ENCODE measurements at places on chromosomes 5 and 9. TPM values are rescaled to one million over a fixed set of nuclear protein-coding genes. Genes with fewer than 3 reads are reported as not detected.

GRCh38 chr9:75685062-75685461 lies 205.4 kb upstream of the PCSK5 start:
- no peak for DNase-seq

- no peak for DNase-seq
Measured at GRCh38 chr9:20872340-20872977, 159.0 kb downstream of the HACD4 start.

DNA sequence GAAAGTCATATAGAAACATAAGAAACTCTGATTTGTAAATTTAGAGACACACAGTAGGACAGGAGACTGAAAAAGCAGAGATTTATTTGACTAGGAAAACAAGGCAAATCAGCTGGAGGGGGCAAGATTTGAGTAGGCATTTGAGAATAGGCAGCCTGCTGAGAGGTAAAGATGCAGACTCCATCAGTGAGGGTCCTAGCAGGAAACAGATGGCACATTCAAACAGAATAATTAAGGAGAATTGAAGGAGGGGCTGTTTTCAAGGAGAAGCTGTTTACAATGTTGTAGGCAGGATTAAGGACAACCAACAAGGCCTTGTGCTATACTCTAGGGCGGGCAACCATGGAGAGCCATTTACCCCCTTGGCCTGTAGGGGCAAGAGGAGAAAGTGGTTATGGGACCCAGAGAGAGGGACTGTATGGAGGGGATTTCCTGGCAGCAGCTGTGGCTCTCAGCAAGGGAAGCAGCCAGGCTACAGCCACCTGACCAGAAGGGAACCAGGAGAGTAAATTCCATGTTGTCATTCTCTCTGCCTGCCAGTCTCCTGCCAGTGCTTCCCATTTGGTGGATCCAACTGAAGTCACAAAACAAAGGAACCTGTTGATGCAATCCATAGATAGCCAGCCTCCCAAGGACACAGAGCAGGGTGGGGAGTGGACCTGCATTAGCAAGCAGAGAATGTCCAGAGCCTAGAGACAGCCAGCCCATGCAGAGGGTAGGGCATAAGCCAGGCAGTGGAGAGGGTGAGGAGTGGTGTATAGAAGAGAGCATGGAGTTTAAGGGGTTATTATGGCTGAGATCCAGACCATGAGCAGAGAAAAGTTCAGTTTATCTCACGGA lies 38.2 kb downstream of the PAPPA start:
- no peak for DNase-seq

GRCh38 chr5:133428072-133428660 lies 184.2 kb downstream of the FSTL4 start:
- no peak for DNase-seq

DNA sequence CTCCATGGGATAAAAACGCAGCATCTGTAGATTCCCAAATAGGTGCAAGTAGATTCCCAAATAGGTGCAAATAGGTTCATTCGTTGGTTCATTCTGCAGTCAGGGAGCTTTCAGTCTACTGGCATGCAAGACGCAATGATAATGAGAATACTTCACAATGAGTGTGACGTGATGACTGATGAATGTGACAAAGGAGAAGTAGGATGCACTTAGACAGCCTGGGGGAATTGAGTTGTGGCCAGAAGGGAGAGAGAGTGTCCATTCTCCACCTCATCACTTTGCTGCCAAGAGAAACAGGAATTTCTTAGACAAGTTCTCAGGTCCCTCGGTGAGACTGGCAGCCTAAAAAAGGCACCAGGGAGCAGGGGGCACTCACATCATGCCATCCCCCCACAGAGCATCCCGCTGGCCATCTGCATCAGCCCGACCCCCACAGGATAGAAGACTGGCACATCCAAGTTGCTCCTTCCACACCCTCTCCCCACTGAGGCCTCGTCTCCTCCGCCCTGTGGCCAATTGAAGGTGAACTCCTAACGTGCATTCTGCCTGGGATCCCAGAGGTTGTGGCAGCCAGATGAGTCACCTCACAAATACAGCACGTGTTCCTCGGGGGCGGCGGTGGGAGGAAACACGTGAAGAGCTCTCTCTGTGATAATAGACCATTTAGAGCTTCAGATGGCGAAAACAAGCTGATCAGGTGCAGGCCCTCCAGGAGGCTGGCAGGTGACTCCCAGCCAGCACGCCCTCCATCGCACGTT lies 19.9 kb upstream of the KCNIP1 start:
- DNase-seq = no peak

DNA sequence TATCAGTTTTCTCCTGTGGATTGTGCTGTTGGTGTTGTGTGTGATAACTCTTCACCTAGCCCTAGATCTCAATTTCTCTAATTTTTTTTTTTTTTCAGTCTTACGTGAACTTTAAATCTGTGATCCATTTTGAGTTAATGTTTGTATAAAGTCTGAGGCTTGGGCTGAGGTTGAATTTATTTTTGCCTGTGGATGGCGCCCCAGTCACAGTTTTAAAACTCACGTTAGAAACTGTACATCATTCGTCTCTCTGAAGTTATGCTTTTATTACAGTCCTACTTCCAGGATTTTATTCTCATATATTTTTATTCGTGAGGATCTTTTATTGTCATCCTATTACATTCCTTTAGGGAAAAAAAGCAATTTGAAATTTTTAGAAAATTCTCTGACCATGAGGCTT lies 103.1 kb downstream of the EHMT1 start:
- DNase-seq = no peak

The CDH18 gene
- total RNA-seq = not detected

- DNase-seq = no peak
Measured at GRCh38 chr9:21053851-21054250, 22.4 kb upstream of the HACD4 start.

- DNase-seq = no peak
Measured at GRCh38 chr5:80654054-80654390, 430 bp upstream of the MSH3 start.

DNA sequence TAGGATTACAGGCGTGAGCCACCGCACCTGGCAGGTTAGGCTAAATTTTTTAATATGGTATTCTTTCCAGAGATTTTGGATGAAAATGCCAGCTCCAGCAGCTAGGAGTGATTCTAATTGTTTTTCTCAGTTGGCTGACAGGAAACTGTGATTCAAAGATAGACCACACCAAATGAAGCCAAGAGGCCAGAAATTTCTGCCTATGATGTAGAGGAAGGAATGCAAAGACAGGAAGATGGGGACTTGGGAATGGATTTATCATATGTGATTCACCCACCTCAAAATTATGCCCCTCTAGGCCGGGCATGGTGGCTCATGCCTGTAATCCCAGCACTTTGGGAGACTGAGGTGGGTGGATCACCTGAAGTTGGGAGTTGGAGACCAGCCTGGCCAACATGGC lies 53.3 kb downstream of the UGCG start:
- DNase-seq = no peak

- no peak for DNase-seq
Measured at GRCh38 chr9:121937240-121937639, 155.9 kb downstream of the TTLL11 start.

The PDGFRB gene
- total RNA-seq = 120 TPM

GRCh38 chr9:132171702-132172101 lies 9.8 kb downstream of the NTNG2 start:
- no peak for DNase-seq

GRCh38 chr5:93476251-93476742 lies 104.7 kb downstream of the NR2F1-AS1 start:
- no peak for DNase-seq

The MSX2 gene
- total RNA-seq = 0.52 TPM

The PTGDS gene
- total RNA-seq = 477 TPM

The NTNG2 gene
- total RNA-seq = 7.6 TPM

The UGCG gene
- 50.7 TPM for total RNA-seq

GRCh38 chr5:155080721-155081120 lies 67.2 kb downstream of the KIF4B start:
- no peak for DNase-seq

DNA sequence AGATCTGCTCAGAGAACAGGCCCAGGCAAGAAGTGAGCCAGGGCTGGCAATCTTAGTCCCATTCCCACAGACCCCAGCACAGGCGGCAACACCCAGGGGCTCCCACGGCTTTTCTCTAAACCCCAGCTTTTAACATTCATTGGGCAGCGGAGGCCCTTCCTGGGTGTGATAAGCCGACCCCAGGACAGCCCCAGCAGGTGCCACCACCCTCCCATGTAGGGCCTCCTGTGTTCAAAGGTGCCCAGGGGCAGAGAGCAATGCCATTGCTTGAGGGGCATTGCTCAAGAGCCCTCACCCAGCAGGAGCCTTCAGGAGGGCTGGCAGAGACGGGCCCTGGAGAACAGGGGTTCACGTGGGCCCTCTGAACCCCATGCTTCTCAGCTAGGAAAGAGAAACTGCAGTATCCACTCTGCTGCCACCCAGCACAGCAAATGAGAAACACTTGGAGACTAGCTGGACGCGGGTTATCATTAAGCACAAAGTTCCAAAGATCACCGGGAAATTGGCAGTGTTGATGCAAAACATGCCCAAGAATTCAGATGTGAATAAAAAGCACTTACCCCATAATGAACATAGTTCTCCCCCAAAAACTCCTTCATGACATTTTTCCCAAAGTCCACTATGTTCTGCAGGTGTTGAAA lies 13.9 kb downstream of the IPPK start:
- DNase-seq = no peak
